ENCODE measurements at places on chromosomes 5 and 9.

- DNase-seq = no peak
Measured at GRCh38 chr9:12698986-12699385, 5.8 kb downstream of the TYRP1 start.

GRCh38 chr5:169302491-169303118, 1.7 kb upstream of the SLIT3 start:
- peak; percentile 46 for DNase-seq

DNA sequence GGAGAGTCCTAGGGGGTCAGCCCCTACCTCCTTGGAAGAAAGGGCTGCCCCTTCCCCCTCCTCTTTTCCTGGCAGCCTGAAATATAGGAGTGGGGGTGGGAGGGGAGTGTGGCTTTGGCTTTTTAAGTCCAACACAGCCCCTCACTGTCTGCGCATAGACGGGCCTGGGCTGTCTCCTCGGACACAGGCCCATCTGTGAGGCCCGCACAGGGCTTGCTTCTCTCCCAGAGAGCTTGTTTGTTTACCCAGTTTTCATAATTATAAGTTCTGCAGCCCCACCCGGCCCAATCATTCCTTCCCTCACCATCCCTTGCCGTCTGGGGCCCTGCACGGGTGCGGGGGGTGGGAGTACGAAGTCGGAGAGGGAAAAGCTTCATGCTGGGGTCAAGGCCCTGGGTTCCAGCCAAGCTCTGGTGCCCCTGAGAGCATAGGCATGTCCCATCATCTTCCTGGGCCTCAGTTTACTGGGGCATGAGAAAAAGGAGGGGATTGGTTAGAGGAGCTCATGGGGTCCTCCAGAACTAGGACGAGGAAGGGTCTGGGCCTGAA, 54.0 kb upstream of the STXBP1 start:
- no peak for DNase-seq

- no peak for DNase-seq
Measured at GRCh38 chr9:83538890-83539238, 663 bp upstream of the FRMD3 start.

GRCh38 chr9:116479056-116479544, 208.0 kb upstream of the TRIM32 start:
- DNase-seq = no peak

- no peak for DNase-seq
Measured at GRCh38 chr9:5846096-5846495, 13.2 kb upstream of the ERMP1 start.

DNA sequence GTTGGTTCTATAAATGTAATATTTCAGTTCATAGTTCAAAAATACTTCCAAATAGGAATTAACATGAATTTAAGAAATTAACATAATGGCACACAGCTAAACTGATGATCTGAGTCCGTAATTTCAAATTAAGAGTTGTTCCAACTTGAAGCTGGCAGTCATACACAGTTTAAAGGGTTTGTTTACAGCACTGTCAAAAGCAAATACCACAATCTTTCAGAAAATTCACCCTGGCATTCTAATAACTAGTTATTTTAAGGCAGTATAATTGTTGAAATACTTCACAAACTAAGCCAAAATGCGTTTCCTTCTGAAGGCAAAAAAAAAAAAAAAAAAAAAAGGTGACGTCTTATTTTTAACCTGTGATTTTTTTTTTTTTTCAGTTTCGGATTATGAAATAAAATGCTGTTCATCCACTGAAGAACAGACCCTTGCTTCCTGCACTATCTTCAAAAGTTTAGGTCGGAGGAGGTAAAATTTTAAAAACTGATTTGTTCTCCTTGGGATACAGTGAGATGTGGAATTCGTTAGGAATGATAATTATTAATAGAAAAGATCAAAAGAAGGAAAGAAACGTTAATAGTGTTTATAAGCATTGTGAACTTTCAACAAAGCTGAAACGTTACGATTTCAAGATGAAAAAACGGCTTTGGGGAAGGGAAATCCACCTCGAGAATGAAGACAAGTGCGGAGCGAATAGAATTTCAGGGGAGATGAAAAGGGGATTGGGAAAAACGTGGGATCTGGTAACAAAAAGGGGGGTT, 850 bp downstream of the IL6ST start:
- DNase-seq = no peak

DNA sequence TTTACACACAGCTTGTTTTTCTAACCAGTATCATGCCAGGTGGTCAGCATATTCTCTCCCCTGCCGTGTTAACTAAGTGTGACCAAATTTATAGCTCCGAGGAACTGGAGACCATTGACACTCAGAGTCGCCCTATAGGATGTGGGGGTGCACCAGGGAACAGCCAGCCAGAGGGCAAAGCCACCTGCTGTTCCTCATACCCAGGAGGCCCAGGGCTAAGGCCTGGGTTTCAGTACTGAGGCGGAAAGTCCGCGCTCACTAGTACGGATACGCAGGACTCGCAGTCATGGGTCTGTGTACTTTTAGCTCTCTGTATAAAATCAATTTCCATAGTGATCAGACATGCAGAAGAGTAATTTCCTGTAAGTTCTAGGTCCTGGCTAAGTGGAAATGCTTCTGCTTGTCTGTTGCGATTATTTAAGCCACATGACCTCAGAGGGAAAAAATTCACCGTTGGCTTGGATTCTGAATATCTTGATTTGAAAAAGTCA, 247.0 kb downstream of the AOPEP start:
- DNase-seq = no peak
